Fibroblast of the conjunctiva (primary cell): ENCODE measurements at places on chromosomes 3 and 15.

GRCh38 chr3:102481050-102481449 is 46.2 kb downstream of the ZPLD1 start:
- DNase-seq, result no peak

- DNase-seq, result no peak
Measured at GRCh38 chr3:13044496-13045240, 28.6 kb downstream of the IQSEC1 start.

- no peak for DNase-seq
Measured at GRCh38 chr15:67832897-67833709, 6.7 kb downstream of the RNU6-1 start.

GRCh38 chr3:114758831-114759699 is 388.0 kb downstream of the ZBTB20 start:
- DNase-seq, result peak; percentile 49

- no peak for DNase-seq
Measured at GRCh38 chr3:121836064-121836463, 1.1 kb downstream of the EAF2 start.

GRCh38 chr3:49724586-49724985 is 835 bp upstream of the GMPPB start:
- DNase-seq, result no peak

DNA sequence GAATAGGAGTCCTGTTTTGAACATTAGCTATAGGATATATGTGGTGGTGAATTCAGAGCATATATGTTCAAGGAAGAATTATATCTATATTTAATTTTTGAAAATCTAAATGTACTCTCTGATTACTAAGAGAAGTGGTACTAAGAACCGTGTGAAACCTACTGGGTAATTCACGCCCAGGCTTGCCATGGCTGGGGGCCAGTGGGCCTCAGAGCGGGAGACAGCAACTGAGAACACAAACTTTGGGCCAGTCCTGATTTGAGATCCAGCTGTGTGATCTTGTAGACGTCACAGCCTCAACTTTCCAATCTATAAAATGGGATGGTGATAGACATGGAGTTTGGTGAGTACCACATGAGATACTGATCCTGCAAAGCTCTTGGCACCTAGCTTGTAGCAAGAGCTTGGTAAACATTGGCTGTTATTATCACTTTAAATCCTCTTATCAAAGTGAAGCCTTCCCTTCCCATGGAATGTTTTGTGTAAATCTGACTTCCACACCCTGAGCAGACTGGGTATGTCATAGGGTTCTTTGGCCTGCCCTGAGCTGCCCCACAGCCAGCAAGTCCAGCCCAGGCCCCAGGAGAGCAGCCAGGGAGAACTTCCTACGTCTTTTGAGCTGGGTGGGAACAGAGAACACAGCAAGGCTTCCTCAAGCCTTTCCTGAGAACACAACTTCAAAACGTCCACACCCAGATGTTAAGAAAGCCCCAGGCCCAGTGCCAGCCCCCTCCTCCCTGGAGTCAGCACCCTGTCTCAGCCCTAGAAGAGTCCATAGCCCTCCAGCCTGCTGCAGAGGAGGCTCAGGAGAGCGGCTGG is 8.2 kb upstream of the PAQR5 start:
- DNase-seq, result no peak

DNA sequence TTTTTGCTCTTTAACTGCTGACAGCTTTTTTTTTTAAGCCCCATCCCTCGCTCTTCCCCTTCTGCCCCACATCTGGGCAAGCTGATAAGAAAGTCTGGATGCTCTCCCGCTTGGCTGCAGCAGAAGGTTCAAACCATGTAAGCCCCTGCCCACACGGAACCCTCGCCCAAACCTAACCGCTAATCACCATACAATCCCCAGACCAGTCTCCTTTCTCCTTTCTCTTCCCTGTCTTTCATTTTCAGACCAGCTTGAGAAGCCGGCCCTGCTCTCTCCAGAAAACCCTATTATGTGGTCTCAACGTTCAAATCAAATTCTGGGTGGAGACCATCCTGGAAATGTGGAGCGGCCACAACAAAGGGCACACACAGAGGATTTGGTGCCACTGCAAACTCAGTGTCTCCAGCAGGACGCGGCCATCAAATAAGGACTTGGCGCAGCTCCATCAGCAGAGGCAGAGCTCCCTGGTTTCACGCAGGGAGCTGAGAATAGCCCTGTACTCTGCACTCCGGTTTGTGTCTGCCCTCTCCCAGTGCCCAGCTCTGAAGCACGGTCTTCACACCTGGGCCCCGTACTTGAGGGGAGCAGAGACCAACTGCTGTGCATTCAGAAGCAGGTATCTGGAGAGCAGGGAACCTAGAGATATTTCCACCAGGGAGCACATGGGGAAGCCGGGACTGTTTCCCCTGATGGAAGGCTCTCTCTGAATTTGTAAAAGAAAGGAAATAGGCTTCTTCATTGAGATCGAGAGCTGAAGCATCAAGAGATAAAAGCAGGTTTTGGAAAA is 92.6 kb downstream of the XXYLT1 start:
- DNase-seq, result no peak

DNA sequence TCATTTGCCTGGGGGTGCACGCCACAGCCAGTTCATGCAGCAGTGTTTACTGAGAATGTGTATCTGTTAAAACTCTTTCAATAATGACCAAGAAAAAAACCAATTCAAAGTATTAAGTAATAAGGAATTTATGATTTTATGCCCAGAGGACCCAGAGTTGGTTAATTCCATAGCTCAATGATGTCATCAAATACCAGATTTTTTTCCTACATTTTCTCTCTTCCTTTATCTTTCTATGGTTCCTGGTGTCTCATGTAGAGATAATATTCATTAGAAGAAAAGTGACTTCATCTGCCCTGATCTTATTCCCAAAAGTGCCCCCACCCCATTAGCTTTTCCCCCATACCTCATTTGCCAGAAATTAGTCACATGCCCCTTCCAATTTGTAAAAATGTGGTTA is 44.6 kb upstream of the LMCD1 start:
- DNase-seq, result no peak

GRCh38 chr3:40387001-40387894 is at the start of gene ENTPD3:
Gene ENTPD3, plus strand, starts transcription at chr3:40387184. Its CDS starts 874 bp downstream, at chr3:40388058.
- DNase-seq, result no peak

DNA sequence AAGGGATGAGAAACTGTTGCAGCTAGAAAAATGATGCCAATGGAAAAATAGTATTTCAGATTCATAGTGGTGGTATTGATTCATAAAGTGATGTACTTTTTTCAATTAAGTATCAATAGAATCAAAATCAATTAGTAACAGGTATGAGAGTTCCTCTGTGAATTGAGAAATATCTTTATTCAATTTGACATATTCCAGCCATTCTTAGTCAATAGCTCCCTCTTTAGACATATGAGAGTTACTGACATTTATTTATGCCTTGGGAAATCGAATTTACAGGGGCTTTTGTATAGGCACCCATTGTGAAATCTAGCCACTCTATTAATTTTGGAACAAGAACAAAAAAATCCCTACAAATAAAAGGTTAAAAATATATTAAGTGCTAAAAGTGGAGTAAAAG is 386.9 kb upstream of the CNTN3 start:
- peak; percentile 5 for DNase-seq

GRCh38 chr3:42557854-42558253 is 23.9 kb downstream of the SEC22C start:
- DNase-seq, result no peak

- no peak for DNase-seq
Measured at GRCh38 chr3:44106756-44107155, 134.9 kb upstream of the TOPAZ1 start.

- DNase-seq, result no peak
Measured at GRCh38 chr15:90686435-90687218, 30.5 kb upstream of the BLM start.

- DNase-seq, result no peak
Measured at GRCh38 chr3:31242026-31242960, 290.4 kb upstream of the STT3B start.

- no peak for DNase-seq
Measured at GRCh38 chr15:58987036-58987435, 427 bp upstream of the RNF111 start.

GRCh38 chr3:55417211-55417610 is 69.9 kb downstream of the WNT5A start:
- no peak for DNase-seq

DNA sequence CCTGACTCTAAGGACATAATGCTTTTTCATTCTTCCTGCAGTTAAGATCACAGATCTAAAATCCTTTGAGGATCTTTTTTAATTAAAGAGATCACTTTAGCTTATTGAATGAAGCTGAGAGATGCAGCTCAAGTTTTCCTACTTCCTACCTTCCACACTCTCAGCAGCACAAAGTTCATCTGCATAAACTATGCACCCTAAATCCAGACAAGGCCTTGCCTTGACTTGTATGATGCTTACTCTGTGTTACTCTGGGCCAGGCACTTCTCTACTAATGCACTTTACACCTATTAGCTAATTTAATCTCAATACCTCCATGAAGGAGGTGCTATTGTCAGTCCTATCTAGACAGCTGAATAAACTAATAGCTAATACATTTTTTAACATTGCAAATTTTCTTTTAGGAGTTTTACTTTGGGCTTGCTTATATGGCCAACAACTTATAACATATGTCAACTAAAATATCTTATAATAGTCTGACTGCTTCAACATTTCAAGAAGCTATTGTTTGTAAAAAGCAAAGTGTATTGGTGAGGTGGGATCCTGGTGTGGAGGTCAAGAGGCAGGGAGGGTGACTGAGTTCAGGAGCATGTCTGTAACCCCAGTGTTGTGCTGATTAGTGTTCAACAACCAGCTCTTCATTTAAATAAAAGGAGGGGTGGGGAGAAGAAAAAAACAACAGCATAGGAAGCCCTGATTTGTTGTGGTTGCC is 172.4 kb upstream of the ATP11B start:
- no peak for DNase-seq

DNA sequence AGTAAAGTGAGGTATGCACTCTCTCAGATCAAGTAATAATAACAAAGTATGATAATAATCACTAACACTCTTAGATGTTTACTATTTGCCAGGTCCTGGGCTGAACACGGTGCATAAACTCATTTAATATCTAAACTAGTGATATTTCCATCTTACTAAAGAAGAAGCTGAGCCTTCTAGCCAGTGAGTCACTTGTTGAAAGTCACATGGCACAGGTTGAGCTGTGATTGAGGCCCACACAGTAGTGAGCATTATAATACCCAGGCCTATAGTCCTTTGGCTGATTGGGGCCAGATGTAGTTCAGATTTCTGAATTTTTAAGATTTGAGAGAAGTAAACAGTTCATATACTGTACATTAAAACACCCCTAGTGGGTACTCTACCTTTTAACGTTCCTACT is 93.2 kb upstream of the CCDC80 start:
- DNase-seq, result no peak

DNA sequence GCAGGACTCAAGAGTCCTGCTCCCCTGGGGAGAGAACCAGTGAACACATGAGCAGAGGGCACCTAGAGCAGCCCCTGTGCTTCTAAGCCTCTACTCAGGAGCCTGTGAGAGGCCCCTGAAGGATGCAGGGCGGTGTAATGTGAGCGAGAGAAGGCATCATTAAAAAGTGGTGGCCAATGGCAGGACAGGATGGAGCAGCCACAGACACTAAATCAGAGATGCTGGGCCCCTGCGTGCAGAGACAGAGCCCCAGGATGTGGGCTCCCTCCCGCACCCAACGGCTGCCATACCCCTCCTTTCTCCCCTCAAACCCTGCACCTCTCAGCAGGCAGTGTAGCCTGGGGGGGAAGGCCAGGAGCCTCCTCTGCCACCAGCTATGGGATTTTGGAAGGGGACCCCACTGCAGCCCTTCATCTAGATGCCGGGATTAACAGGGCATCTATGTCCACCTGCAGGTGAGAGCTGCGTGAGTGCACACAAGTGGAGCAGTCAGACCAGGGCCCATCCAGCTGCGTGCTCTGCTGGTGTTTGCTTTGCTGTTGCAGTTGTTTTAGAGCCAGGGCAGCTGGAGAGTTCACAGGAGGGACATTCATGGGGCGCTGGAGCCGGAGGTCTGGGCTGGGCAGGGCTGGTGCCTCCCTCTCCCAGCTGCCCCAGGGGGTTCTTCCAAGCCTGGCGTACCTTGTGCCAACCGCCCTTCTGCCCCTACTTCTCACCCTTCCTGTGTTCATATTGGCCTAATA is 5.1 kb upstream of the IQSEC1 start:
- no peak for DNase-seq

DNA sequence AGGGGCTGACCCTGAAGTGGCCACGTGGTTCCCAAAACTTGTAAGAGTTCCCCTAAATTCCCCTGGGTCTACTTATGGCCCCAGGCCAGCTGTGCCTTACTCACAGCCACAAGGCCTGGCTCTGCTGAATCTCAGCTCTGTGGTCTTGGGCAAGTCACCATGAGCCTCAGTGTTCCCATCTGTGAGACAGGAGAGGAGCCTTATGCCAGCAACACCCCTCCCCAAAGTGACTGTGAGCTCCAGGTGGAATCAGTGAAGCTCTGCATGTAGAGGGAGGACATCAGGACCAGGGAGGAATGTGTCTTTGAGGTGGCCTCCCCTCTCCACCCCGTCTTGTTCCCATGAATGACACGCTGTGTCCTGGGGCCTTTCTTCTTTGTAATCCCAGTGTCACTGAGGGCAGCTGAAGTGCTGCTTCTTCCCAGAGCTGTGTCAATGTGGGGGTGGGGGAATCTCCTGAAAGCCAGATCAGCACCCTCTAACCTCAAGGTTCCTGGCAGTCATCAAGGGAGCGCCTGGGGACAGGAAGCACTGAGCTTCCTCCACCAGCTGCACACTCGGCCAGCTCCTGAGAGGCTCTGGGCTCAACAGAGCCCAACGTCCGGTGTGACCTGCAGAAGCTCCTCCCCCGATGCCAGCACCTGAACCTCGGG is 258.9 kb downstream of the UACA start:
- DNase-seq, result no peak

DNA sequence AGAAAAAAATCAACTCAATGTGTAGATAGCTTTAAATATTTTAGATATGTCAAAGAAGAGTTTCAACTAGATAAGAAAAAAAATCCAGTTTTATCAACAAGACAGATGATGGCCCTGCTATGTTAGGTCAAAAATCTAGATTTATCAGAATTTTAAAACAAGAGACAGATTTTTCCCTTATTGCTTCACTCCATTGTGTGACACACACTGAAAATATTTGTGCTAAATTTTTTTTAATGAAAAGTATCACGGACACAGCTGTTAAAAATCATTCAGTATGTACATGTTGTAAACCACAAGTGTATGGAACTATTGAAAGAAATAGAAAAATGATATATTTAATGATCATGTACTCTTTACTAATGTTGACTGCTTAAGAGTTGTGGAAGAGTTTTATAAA is 43.6 kb downstream of the FOXB1 start:
- no peak for DNase-seq

GRCh38 chr15:69660114-69660513 is 207.5 kb downstream of the RPLP1 start:
- no peak for DNase-seq

DNA sequence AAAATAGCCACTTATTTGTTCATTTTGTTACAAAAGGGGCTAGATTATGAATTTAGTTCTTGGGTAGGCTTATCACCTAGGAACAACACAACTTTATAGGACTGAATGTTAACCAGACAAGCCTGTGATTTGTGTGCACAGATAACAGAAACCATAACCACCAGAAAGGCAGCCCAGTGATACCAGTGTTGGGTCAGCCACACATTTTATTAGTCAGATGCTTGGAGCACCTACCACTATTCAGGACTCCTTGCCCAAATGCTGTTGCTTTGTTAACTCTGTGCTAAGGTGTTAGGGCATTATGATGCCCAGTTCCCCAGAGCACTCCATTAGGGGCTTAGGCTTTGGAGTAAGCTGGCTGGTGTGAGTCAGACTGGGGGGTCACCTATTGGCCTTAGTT is 22.5 kb downstream of the PLCL2 start:
- DNase-seq, result no peak

GRCh38 chr15:25054943-25055342 is 100.2 kb downstream of the SNRPN start:
- DNase-seq, result no peak

- peak; percentile 20 for DNase-seq
Measured at GRCh38 chr3:173584838-173585831, 187.6 kb downstream of the NLGN1 start.
